ENCODE measurements at places on chromosomes 7 and 10.

DNA sequence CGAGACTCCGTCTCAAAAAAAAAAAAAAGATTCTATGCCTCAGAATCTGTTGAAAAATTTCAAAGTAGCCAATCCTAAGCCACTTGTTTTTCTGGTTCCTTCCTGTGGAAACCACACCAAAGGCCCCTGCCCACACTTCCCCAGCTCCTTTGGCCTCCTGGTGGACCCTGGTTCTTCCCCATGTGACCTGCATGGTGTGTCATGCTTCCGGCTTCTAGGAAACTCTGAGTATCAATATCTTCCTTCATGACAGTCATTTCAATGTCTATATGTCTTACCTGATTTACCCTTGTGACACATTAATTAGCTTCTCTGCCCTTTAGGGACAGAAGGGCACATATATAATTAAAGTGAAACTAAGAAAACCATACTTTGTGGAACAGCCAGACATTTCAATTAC, 80.4 kb upstream of the GRB10 start:
- no peak for DNase-seq

GRCh38 chr10:128623776-128624175, 497.6 kb upstream of the MKI67 start:
- no peak for DNase-seq

DNA sequence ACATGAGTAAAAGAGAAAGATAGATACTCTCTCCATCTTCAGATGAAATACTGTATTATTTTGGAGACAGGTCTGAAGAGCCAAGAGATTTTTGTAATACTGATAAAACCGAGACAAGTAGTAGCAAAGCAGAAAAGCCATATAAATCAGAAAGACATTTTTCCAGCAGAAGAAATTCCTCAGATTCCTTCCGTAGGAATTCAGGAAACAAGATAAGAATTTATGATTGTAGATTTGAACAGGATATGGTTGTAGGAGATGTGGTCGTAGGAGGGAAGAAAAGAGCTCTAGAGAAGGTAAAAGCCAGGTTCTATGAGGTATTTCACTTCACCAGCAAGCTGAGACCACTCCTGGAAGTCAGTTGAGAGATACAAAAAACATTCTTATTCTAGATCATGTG, 17.6 kb upstream of the AASS start:
- DNase-seq, result no peak

GRCh38 chr10:119784340-119785067, 58.7 kb downstream of the INPP5F start:
- no peak for DNase-seq

- DNase-seq, result no peak
Measured at GRCh38 chr10:88540351-88540750, 42.8 kb downstream of the RNLS start.

DNA sequence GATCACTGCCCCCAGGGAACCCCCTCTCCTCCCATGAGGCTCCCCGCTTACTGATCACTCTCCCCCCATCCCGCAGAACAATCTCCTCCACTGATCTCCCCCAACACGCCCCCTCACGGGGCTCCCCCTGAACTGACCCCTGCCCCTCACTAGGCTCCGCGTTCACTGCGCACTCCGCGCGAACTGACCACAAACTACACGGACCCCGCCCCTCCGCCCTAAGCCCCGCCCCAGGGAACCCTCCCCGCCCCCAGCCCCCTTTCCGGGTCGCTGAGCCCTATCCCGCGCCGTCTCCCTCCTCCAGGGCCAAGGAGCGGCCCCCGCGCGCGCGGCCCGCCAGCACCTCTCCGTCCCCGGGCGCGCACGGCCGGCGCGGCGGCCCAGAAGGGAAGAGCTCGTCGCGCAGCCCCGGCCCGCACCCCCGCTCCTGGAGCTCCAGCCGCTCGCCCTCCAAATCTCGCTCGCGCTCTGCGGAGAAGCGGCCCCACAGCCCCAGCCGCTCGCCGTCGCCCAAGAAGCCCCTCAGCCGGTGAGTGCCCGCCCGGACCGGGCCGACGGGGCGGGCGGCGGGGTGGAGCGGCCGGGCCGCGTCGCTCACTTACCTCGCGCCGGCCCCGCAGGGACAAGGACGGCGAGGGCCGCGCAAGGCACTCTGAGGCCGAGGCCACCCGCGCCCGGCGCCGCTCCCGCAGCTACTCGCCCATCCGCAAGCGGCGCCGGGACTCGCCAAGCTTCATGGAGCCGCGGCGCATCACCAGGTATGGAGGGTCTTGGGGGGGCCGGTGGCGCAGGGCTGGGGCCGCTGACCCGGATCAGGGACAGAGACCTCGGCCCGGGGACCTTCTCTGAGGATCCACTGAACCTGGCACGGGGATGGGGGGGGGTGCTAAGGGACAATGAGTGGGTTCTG, 19.9 kb upstream of the HSPB1 start:
- peak; percentile 14 for DNase-seq

GRCh38 chr7:158894825-158895224, 38.5 kb downstream of the DYNC2I1 start:
- DNase-seq, result no peak

DNA sequence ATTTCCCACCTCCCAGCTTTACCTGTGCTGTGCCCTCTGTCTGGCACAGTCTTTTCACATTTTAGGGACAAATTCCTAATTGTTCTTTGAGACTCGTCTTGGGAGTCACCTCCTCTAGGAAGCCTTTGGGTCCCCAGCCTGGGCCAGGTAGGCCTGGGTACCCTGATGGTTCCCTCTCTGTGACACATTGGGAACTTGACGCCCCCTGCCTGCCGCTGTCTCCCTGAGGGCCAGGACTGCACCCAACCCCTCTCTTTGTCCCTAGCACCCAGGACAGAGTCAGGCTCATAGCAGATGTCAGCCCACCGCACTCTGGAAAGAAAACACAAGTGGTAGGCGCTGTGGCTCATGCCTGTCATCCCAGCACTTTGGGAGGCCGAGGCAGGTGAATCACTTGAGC, 71.4 kb downstream of the GTF2IRD1 start:
- DNase-seq, result no peak

- DNase-seq, result no peak
Measured at GRCh38 chr10:120048391-120048790, 155.9 kb downstream of the SEC23IP start.
